ENCODE measurements at places on chromosomes 1 and 21. TPM values are rescaled to one million over a fixed set of nuclear protein-coding genes. Genes with fewer than 3 reads are reported as not detected.
A peak's percentile ranks its signal among the peaks of the same experiment; 100 is the strongest.

- DNase-seq: no peak
These were observed 1.7 kb downstream of the SERTAD4 start for GRCh38 chr1:210234329-210234757.

The FGR gene
- total RNA-seq: 0.36 TPM

DNA sequence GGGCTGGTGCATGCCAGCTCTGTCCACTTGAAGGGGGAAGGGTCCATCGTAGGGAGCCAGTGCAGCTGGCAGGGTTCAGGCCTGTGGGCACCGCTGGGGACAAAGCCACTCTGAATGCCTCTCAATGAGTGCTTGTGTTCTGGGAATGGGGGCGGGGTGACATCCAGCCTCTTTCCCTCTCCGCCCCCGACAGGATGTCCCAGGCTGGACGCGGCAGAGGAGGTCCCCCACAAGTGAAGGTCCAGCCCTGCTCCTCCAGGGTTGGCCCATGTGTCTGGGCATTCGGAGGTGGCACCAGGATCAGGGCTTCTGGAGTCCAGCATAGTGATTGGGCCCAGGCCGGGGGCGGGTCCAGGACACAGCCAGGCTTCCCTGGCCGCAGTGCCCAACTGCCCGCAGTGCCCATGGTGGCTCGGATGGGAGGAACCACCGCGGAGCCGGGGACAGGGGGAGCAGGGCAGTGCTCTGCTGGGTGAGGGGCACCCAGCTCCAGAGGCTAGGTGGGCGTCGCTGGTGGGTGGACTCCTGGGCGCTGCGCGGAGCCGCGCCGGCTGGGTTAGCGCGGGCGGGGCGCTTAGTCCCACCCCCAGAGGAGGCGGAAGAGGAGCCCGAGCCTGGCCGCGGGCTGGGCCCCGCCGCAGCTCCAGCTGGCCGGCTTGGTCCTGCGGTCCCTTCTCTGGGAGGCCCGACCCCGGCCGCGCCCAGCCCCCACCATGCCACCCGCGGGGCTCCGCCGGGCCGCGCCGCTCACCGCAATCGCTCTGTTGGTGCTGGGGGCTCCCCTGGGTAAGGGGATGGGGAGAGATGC is at the start of gene SHISA4:
TSS of gene SHISA4 (plus strand) at position 617 of the 808 bp plus-strand sequence. CDS start at position 714, 97 bp downstream.
- peak; percentile 85 for DNase-seq

DNA sequence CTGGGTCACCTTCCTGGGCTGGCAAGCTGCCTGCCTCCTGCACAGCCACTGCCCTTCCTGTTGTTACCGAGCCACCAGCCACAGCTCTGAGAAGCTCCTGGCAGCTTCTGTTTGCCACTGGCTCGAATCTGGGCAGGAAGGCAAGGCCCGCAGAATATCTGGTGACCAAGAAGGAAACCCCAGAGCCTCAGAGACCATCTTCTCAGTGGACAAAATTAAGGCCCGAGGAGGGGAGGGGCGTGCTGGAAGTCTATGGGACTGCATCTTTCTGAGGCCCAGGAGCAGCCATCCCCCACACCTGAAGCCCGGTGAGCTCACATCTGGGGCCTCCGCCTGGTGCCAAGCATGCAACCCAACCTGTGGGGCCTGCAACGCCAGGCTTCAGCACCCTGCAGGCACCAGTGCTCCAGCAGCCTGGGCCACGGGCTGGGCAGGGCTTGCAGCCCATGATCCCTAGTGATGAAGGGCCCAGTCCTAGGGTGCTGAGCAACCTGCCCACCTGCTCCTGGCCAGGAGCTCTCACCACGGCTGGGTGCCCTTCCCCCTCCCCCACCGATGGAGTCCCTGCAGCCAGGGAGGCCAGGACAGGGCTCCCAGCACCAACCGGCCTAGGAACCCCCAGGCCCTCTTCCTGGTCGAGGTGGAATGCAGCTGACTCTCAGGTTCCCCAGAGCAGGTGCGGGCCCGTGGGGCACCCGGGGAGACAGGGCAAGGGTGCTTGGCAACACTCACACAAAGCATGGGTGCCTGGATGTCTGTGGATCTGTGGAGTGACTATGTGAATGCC is 879 bp downstream of the CPTP start:
- DNase-seq: no peak
